Lower lobe of right lung (tissue), 2 donors: ENCODE measurements at places on chromosomes 5 and 9. TPM values are rescaled to one million over a fixed set of nuclear protein-coding genes. Genes with fewer than 3 reads are reported as not detected.

AGTPBP1 gene
- total RNA-seq: 47.0 TPM

RNF208 gene
- 5.8 TPM for total RNA-seq

- DNase-seq: no peak
Observed at GRCh38 chr5:56024810-56025150, 30.0 kb upstream of the IL6ST start.

GRCh38 chr9:7935681-7936080 is 136.1 kb upstream of the DMAC1 start:
- no peak for DNase-seq

DNA sequence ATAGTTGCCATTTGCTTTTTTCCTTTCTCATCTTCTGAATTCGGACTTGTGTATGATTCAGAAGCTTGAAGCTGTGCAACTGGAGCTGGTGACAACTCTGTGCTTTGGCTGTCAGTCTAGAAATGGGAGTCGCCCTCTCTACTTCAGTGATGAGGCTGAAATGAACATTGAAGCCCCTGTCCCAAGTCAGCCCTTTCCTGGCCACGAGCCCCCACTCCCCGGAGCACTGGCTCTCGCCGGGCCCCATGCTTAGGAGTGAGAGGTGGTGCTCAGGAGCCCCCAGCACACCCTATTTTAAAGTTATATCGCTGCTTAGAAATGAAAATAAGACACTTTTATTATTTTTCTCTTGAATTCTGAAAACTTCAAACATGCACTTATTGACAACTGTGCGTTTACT is 66.0 kb downstream of the PSMB7 start:
- DNase-seq: peak; percentile 17

DNA sequence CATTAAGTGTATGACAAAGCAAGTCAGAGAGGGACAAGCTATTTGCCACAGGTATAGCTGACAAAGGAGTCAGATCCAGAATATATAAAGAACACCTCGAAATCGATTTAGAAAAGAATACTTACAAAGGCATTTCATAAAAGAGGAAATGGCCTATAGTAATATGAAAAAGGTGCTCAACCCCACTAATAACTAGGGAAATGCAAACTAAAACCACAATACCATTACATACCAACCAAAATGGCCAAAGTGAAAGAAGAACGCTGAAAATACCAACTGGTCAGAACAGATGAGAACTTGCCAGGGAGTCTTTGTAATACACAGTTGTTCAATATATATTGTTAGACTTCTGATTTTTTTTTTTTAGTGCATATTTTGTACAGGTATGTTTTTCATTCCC is 152.9 kb downstream of the CDC42SE2 start:
- DNase-seq: no peak
